ENCODE measurements at places on chromosomes 1 and 21.

DNA sequence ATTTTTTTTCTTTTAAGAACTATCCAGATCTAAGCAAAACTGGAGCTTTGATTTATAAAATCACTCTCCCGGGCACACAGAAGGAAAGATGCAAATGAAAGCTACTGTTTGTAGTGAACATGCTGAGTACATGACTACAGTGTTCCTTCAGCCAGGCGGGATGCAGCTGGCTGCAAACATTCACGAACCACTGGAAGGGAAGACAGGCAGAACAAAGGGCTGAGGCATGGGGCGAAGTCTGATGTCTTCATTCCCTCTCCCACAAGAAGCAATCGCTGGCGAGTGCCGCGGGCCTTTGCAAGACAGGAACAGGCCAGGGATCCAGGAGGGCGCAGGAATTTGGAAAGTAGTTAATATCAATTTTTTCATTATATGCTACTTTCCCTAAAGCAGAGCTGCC is 257.9 kb upstream of the AJAP1 start:
- peak; percentile 39 for DNase-seq

GRCh38 chr21:33894736-33895288 is 20.8 kb downstream of the ATP5PO start:
- DNase-seq: peak; percentile 89

GRCh38 chr1:119001181-119002027 is 13.3 kb upstream of the TBX15 start:
- DNase-seq: peak; percentile 36

DNA sequence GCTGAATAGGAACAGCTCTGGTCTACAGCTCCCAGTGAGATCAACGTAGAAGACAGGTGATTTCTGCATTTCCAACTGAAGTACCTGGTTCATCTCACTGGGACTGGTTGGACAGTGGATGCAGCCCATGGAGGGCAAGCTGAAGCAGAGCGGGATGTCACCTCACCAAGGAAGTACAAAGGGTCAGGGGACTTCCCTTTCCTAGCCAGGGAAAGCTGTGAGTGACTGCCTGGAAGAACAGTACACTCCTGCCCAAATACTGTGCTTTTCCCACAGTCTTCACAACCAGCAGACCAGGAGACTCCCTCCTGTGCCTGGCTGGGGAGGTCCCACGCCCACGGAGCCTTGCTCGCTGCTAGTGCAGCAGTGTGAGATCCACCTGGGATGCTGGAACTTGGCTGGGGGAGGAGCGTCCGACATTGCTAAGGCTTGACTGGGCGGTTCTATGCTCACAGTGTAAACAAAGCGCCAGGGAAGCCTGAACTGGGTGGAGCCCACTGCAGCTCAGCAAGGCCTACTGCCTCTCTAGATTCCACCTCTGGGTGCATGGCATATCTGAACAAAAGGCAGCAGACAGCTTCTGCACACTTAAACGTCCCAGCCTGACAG is 14.7 kb downstream of the CR1L start:
- no peak for DNase-seq

- DNase-seq: no peak
Measured at GRCh38 chr21:28944296-28944695, 48.4 kb downstream of the LTN1 start.

GRCh38 chr1:19374926-19375325 is 62.8 kb downstream of the SLC66A1 start:
- DNase-seq: no peak

- no peak for DNase-seq
Measured at GRCh38 chr1:7421471-7422075, 349.5 kb upstream of the VAMP3 start.

- DNase-seq: no peak
Measured at GRCh38 chr1:167086033-167086432, 4.1 kb downstream of the GPA33 start.

- DNase-seq: no peak
Measured at GRCh38 chr1:41249319-41249718, 7.2 kb upstream of the SCMH1 start.

GRCh38 chr1:112849425-112850033 is 106.5 kb downstream of the SLC16A1 start:
- peak; percentile 67 for DNase-seq

DNA sequence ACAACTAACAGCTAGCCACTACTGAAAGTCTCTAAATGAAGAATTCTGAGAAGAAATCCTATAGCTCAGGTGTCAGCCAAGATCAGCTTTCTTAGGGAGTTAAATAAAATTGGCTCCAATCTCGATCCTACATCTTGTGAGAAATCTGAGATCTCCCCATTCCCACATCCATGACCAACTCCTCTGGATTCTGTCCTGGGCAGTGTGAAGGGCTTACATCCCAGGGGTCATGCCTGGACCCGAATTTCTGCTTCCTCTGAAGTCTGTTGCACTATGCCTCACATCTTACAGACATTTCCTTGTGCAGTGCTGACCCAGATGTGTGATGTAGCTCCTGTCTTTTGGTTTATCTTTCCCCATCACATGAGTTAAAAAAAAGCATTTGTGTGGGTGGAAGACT is 4.8 kb upstream of the TNN start:
- no peak for DNase-seq

DNA sequence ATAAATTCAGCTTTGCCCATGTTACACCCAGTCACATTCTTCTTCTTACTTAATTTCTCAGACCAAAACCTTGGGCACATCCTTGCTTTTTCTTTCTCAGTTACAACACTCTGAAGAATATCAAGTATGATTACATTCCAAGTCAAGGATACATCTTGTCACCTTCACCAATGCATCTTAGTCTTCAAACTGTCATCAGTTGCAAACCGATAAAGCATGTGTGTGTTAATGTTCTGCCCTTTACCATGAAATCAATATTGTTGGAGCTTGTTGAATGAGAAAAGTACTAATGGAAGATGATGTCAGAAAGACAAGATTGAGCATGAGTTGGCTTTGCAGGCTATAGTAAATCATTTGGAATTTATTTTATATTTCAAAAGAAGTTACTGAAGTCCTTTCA is 764.6 kb downstream of the NCAM2 start:
- no peak for DNase-seq

GRCh38 chr1:64983110-64983509 is 16.8 kb upstream of the JAK1 start:
- no peak for DNase-seq

- DNase-seq: no peak
Measured at GRCh38 chr1:221170171-221170570, 290.9 kb downstream of the HLX start.

DNA sequence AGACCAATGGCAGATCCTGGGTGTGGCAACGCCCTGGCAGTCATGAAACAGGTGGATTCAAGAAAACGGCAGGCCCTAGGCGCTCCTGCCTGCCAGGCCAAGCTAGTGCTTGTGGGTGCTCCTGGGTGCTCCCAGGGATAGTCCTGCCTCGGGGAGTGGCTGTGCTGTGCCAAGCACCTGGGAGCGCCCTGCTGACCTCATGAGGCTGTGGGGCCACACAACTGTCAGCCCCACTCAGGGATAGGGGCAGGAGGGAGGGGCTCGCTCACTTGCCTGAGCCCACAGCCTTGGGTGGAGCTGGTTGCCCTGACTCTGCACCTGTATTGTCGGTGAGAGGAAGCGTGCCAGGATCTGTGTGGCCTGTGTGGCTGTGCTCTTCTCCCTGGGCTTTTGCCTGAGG is 9.4 kb downstream of the SNAP47 start:
- no peak for DNase-seq

DNA sequence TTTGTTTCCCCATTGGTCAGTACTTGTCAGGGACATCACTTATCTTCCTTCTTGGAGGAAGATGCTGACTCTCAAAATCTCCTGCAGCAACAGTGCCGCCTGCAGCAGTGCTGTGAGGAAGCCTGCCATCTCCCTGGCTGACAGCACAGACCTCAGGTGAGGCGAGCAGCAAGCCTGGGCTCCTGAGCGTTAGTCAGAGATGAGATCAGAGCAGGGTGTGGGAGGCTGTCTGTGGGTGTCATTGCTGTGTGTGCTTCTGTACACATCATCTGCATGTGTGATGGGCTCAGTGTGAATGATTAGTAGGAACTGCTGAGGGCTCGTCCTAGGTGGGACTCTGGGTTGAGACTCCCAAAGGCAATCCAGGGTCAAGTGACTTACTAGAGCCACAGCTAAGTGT is 6.1 kb downstream of the STRIP1 start:
- no peak for DNase-seq

DNA sequence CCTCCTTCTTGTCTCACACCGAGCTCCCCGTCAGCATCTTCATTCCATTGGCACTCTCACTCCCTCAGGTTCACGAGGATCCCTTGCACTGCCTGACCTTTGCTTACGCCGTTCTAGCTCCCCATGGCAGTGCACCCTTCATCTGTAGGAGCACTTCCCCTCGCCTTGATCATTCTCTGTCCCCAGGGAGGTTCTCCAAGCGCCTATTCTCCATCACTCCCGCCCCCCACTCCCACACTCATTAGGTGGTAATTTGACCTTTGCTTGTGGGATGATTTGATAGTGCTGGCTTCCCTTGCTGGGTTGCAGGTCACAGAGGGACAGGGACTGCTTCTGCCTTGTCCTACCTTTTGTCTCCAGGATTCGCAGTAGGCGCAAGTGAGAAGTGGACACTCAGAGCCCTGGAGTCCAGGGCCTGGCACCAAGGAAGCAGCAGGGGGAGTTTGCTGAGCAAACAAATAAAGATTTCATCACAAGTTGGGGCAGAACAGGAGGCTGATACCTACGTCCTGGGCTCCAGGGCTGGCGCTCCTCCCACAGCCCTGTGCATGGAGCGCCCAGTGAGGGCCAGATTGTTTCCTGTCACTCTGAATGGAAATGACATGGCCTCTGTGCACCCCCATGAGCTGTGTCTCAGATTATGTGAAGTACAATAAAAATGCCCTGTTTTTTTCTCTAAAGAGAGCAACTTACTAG is 82.0 kb upstream of the RUNX3 start:
- no peak for DNase-seq

- DNase-seq: no peak
Measured at GRCh38 chr1:206921772-206922265, at the start of gene FCMR. Gene FCMR (minus strand): TSS chr1:206921941. CDS start chr1:206921854, 87 bp downstream.

- DNase-seq: peak; percentile 19
Measured at GRCh38 chr1:63328122-63328521, 5.8 kb downstream of the FOXD3 start.

DNA sequence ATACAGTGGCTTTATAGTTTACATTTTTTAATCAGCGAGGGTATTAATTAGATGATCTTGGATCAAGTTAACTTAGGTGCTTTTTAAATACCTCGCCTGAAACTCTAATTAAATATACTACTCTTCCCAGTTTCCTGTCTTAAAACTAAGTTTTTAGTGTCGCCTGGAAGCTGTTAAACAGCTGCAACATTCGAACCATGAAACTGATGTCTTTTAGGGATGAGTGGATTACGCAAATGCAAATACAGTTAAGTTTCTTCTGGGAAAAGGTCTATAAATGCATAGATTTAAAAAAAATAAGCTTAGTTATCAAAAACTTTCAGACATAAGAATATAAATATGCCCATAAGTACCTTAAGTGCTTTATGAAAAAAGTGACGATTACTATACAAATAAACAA is 228.3 kb downstream of the PTPRC start:
- DNase-seq: no peak

- DNase-seq: peak; percentile 69
Measured at GRCh38 chr21:25561668-25562641, 45.3 kb downstream of the MRPL39 start.

DNA sequence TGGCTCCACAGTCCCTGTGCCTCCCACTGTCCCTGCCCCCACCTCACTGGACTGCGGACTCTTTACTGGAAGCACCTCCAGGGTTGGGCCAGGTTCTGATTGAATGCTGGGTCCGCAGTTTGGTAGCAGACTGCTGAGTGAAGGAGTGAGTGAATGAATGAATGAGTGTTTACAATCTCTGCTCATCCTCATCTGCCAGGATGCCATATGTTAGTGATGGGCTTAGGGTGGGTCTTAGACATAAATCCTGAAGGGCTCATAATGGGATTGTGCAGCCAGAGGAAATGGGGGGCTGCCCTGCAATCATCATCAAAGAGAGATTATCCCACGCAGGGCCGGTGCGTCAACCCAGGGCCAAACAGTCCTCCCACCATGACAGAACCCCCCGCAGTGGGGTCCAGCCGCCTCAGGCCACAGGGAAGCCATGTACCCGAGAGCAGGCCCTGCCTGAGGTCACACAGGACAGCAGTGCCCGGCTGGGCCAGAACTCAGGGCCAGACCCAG is 26.1 kb downstream of the SLC1A7 start:
- no peak for DNase-seq

- no peak for DNase-seq
Measured at GRCh38 chr21:25408666-25409065, 198.6 kb downstream of the MRPL39 start.

GRCh38 chr21:39315603-39316445 is 2.4 kb upstream of the BRWD1 start:
- no peak for DNase-seq

- DNase-seq: no peak
Measured at GRCh38 chr1:7076117-7076516, 290.9 kb downstream of the CAMTA1 start.

GRCh38 chr1:31674626-31675025 is 29.2 kb downstream of the COL16A1 start:
- no peak for DNase-seq

GRCh38 chr1:48049823-48050535 is 52.8 kb upstream of the TRABD2B start:
- no peak for DNase-seq

DNA sequence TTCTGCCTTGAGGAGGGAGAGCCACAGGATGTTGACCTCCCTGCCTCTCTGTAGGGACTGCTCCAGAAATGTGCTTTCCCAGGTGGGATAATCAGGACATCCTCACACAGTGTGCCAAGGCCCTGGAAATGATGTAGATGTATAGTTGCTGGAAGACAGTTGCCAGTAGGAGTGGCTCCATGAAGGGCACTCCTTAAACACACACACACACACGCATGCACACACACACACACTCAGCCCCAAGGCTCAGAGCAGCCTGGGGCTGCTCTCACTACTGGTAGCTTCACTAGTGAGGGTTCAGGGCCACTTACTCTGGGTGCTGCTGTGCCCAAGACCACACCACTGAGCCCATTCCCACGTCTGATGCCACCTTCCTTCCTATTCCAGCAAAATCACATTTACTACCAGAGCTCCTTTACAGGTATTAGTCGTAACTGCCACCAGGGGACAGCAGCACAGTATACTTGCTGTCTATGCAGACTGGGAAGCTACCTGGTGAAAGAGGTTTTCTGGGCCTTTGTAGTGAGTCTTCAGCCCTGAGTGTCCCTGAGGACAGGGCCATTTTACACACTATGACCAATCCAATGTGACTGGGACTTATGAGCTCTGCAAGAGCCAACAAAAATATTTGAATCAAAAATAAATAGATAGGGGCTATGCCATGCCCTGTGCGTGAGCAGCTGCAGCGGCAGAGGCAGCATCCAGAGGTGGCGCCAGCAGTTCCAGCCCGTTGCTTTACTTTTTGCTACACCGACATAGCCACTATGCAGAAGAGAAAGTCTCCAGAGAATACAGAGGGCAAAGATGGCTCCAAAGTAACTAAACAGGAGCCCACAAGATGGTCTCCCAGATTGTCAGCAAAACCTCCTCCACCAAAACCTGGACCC is 15.0 kb downstream of the CRNN start:
- no peak for DNase-seq

- DNase-seq: no peak
Measured at GRCh38 chr1:214927796-214928195, 154.7 kb upstream of the KCNK2 start.
